ENCODE measurements at places on chromosomes 6 and 20.
A peak's percentile ranks its signal among the peaks of the same experiment; 100 is the strongest.

- DNase-seq, result no peak
Observed at GRCh38 chr20:2839732-2840137, 720 bp downstream of the PCED1A start.

DNA sequence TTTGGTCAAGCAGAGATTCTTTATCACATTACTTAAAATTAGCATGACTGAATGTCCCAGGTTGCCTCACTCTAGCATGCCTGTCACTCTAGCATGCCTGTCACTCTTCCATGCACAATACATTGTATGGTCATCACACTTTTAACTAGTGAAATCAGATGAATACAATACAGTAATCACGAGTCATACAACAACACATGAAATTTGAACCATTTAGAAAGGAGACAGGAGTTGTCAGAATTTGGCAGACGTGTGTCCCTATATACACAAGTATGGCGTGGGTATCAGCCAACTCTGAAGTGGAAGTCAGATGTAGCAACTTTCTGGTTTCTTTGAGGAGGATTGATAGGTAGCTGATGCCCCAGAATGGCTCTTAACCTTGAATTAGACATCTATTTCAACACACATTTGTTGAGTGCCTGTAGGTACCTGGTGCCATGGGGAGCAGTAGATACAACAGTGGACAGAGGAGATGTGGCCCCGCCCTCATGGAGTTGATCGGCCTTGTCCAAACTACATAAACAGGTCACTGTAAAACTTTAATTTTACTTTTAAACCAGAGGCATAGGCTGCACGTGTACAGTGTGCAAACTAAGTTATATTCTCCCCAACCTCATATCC is 116.1 kb upstream of the TIAM2 start:
- DNase-seq, result no peak

GRCh38 chr6:26366504-26366903 is 1.5 kb downstream of the BTN3A2 start:
- no peak for DNase-seq

DNA sequence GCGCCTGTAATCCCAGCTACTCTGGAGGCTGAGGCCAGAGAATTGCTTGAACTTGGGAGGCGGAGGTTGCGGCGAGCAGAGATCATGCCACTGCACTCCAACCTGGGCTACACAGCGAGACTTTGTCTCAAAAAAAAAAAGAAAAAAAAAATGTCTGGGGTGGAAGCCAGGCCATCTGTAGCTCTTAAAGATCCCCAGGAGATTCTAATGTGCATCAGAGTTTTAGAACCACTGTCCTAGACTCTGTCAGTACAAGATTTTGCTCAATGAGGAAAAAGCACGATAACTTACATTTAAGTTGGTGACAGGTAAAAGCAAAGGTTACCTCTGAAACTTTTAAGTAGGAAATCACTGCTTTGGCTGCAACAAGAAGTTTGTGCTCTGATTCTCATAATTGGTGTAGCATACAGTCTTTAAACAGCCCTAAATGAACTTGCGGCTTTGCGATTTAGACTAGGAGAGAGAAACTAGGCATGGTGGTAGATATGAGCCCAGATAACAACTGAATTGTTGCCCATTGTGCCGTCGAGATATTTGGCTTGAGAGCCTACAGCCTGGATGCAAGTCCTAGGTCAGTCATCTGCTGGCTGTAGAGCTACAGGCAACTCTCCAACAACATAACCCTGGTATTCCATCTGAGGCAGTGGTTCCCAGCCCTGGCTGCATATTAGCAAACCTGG is 67.2 kb downstream of the BACH2 start:
- DNase-seq, result no peak

GRCh38 chr6:126396131-126396530 is 56.2 kb downstream of the CENPW start:
- DNase-seq, result no peak

GRCh38 chr6:117512056-117512828 is 29.8 kb downstream of the DCBLD1 start:
- no peak for DNase-seq

DNA sequence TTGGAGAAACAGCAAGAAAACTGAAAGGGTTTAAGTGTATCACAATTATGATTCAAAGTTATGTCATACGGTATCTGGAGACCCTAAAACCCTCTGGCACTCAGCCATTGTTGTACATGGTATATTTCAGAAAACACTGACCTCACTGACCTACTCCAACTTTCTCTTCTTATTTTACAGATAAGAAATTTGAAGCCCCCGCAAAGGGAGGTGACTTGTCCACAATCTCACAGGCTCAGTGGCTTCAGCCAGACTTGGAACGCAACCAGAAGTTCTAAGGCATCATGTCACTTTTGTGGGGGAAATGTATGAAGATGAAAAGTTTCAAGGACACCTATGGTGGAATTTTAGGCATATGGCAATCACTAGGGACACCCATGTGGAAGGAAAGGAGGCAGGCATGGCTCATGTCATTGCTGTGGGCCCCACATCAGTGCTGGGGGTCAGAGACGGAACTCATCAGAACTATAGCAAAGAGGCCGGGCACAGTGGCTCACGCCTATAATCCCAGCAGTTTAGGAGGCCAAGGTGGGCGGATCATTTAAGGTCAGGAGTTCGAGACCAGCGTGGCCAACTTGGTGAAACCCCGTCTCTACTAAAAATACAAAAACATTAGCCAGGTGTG is 5.2 kb upstream of the TRIB3 start:
- DNase-seq, result no peak

- no peak for DNase-seq
Observed at GRCh38 chr20:6577451-6577850, 190.0 kb upstream of the BMP2 start.

DNA sequence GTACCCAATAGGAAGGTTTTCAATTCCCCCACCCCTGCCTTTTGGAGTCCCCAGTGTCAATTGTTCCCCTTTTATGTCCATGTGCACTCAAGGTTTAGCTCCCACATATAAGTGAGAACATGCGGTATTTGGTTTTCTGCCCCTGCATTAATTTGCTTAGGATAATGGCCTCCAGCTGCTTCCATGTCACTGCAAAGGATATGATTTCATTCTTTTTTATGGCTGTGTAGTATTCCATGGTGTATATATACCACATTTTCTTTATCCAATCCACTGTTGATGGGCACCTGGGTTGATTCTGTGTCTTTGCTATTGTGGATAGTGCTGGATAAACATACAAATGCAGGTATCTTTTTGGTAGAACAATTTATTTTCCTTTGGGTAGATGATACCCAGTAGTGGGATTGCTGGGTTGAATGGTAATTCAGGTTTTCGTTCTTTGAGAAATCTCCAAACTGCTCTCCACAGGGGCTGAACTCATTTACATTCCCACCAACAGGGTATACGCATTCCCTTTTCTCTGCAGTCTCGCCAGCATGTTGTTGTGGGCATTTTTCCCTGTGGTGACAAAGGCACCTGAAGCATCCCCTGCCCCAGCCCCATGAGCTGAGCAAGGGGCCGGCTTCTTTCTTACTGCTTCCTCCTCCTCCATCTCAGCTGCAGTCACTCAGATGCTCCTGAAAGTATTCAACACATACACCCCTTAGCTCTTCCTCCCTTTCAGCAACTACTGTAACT is 66.7 kb downstream of the ELOVL2 start:
- DNase-seq, result no peak

- DNase-seq, result no peak
Observed at GRCh38 chr20:20203784-20204183, 151.5 kb downstream of the CFAP61 start.

- no peak for DNase-seq
Observed at GRCh38 chr20:18284805-18285533, 3.4 kb upstream of the ZNF133 start.

- DNase-seq, result no peak
Observed at GRCh38 chr6:48073976-48074767, 36.8 kb downstream of the PTCHD4 start.

DNA sequence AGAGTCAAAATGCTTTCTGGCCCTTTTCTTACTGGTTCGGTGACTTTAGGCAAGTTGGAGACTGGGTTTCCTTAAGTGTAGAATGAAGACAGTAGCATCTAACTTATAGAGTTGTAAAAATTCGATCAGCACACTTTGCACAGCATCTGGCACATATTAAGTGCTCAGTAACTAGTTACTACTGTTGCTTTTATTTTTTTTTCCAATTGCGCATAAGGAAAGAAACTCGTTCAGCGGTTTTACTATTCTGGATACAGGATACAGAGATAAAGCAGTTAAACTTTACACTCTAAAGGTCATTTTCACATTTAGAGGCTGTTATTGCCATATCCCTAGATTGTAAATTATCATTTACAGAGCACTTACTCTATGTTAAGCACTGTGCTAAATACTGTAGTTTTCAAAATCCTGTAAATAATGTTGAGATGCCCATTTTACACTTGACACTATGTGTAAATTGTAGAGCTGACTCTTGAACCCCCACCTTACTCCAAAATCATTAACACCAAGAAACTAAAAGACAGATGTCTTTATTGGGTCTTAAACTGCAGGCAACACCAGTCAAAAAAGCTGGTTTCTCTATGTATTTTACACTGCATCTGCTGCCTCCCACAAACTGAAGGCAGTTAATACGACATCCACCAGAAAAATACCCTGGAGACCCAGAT is 886 bp downstream of the ROMO1 start:
- DNase-seq, result no peak

DNA sequence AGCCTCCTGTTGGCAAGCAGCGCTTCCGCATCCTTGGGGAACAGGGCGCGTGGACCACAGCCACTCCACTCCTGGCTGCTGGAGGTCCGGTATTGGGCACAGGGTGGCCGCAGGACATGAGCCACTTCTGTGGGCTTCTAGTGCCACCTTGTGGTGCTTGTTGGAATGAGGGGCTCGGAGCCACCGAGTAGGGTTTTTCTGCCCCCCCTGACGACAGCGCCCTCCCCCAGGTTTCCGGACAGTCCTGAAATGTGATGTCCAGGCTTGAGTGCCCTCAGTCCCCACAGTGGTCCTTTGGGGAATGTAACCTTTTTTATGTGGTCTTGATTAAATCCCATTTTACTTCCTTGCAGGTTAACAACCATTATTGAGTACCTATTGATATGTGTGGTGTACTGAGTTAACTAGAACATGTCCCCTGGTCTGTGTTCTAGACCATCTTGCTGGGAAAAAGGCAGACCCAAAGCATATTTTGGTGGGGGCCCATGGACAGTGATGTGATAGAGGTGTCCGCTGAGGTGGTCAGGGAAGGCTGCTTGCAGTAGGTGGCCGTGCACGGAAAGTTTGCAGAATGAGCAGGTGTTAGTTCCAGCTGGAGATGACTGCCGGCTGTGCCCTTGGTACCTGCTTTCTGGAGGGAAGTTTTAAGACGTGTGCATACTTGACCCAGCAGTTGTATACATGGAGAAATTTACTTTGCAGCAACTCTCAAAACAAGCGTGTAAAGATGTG is 70.0 kb downstream of the PTPN1 start:
- no peak for DNase-seq

DNA sequence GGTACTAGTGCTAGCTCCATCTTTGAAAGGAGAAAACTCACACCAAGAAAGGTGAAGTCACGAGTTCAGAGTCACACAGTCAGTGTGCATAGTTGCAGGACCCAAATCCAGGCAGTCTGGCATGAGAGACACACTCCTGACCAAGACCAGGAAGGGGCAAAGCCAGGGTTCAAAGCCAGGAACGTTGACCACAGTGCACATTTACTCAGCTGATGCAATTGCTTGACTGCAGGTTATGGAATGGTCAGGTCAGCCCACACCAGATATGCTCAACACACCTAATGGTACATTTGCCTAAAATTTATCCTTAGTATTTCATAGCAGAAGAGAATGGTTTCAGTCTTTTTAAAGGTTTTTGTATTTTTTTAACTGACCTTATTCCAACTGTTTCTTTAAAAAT is 37.7 kb downstream of the TGM6 start:
- no peak for DNase-seq

- DNase-seq, result no peak
Observed at GRCh38 chr6:8149350-8149749, 47.0 kb upstream of the EEF1E1 start.

DNA sequence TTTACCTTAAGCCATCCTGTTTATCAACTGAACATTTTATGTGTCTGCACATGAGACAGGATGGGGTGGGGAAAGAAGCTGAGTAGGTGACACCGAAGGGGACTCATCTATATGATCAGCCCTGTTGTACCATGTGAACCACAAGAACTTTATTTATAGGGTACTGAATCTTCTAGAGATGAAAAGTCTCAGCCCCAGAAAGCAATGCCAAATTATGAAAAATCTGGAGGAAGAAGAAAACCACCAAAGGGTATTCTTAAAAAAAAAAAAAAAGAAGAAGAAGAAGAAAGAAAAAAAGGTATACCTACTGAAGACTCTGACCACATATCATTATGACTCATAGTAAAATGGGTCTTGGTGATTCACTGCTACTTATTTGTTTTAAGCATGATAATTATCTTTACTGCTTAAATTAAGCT is 39.8 kb upstream of the HBS1L start:
- peak; percentile 12 for DNase-seq

DNA sequence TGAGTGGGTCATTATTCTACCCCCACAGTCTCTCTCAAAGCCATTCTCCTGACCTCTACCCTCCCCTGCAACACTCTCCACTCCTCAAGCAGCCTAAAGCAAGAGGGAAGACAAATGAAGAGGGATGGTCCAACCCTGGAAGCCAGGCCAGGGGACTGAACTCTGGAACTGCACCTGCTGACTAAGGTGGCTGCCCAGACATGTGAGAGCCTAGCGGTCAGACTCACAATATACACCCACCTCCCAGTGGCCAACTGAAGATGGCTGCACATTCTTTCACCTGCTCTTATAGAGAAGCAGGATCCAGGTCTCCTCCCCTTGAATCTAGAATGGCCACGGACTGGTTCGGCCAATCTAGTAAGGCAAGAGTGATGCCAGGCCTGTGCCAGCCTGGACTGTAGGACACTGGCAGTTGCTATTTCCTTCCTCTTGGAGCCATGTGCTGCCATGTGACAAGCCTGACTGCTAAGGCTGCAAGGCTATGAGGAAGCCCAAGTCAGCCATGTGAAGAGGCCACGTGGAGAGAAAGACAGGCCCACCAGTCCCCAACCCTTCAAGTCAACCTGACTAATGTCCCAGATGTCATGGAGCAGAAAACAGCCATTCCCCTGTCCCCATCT is 31.8 kb downstream of the ACSS1 start:
- no peak for DNase-seq

GRCh38 chr20:38831995-38832620 is 26.6 kb downstream of the PPP1R16B start:
- DNase-seq, result no peak

DNA sequence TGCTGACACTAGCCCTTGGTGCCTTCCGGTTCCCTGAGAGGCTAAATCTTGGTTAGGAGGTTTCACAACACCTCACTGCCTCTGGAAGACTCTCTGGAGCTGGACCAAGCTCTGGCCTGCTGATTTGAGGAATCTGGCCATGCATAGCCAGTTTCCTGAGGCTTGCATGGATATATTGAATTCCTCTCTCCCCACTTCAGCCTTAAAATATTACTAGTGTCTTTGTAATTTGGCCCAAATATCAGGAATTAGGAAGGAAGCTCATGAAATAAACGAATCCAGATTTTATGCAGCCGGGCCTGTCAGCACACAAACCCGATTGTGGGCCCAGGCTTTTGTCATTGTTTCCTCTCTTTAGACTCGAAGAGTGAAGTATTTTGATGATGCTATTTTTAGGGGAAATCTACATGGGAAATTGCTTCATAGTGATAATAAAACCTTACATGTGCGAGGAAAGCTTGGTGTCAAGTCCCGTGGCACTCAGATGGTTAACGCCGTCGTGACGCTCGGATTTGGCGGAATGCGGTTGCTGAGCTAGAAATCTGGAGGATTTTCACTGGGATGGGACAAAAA is 144.4 kb downstream of the PHACTR3 start:
- DNase-seq, result no peak

GRCh38 chr20:42376131-42376530 is 758.0 kb upstream of the CHD6 start:
- no peak for DNase-seq

- DNase-seq, result no peak
Observed at GRCh38 chr6:132524646-132525045, 11.7 kb upstream of the STX7 start.

- no peak for DNase-seq
Observed at GRCh38 chr6:39077882-39078594, 29.5 kb downstream of the GLP1R start.

All from T-helper 22 cell (primary cell).